ENCODE measurements at places on chromosomes 5 and 9.

GRCh38 chr9:16530669-16531642 lies 339.5 kb downstream of the BNC2 start:
- no peak for DNase-seq

DNA sequence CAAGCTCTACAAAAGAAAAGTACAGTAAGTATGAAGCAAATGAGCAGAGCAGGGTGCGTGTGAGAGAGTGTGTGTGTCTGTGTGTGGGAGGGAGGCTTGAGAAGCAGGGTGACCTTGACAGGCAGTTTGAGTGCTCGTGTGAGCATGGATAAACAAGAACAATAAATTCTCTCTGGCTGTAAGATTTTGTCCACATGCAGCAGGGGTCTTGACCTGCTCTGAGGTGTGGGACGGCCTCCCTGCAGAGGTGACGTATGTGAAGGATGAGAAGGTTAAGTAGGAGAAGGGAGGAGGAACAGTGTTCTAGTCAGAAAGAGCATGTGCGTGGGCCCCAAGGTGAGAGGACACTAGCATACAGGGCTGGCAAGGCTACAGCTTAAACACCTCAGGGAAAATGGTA lies 49.0 kb downstream of the SPTLC1 start:
- DNase-seq = no peak

DNA sequence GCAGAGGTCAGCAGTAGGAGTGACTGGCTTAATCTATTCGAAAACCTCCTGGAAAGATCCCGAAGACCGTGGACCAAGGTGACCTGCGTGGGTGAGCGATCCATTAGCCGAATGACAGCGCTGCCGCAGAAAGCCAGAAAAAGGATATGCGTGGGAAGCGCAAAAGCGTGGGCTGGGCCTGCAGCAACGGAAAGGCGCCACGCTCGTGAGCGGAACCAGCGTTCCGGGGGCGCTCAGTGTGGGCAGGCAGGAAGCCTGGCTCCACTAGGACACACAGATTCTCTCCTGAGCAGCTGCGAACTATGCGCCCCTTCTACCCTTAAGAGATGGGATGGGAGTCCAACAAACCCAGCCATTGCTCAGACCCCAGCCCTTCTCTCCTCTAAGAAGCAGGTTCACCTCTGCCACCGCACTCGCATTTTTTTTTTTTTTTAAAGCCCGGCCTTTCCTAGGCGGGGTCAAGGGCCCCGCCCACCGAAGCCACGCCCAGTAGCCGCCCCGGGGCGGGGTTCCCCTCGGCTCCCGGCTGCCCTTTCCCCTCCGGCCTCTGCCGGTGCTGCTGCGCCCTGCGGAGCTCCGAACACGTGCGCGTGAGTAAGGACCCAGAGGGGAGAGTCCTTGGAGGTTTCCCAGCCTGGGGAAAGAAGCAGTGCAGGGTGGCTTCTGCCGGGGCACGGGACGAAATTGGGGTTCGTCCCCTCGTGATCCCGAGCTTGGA lies 19.8 kb upstream of the MATR3 start:
- DNase-seq = peak; percentile 85

DNA sequence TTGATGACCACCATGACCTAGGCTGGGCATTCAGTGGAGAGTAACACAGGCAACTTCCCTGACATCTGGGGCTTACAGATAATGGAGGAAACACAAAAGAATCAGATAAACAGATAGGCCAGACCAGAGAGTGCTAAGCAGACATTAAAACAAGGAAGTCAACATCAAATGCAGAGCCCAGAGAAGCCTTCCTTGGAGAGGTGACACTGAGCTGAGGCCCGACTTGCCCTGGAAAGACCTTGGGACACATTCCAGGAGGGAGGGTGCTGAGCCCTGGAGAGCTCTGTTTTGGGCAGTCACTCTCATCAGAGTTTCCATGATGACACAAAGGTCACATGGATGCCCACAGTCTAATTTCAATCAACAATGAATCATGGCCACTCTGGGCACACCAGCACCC lies 31.9 kb upstream of the C5orf58 start:
- no peak for DNase-seq
